ENCODE measurements at places on chromosomes 2 and 18.

DNA sequence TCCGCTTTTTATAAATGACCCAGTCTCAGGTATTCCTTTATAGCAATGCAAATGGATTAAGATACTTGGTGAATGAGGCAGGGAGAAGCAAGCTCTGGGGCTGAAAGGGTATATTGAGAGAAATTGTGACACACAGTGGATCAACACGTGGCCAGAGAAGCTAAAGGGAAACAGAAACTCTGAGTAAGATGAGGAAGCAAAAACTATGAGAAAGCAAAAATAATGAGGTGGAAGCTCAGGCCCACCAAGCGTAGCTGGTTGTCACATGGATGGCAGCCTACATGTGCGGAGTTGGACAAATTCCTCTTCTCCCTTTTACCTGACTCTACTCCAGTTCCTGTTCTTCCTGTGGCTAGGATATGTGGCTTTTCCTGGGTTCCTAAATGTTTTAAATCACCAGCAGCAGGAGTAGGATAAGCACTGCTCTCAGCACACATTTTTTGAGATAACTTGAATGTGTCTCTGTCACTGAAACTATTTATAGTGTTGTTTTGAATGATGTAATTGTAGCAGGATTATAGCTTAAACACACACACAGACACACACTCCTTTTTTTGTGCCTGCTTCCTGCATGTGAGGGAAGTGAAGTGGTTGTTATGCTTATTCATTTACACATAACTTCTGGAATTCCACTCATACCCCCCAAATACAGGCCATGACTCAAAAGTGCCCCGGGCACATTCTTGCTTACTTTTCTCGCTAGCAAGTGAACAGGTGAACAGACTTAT, 30.1 kb upstream of the EPC2 start:
- DNase-seq = peak; percentile 60

GRCh38 chr2:61853086-61853846, 594 bp downstream of the FAM161A start:
- DNase-seq = no peak

DNA sequence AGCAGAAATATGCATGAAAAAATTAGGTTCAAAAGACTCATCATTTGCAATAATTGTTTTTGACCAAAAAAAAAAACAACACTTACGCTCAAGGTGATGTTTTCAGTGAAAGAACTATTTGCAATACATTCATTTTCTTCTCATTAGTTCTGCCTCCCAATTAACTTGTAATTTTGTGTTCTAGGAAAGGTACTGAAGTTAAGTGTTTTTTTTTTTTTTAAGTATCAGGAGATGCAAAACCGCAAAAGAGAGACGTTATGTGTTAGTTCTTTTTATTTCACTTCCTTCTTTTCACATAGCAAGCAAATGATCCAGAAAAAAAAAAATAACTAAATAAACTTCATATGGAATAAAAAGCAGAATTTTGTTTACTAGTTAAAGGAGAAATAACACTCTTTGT, 735.2 kb upstream of the GCFC2 start:
- no peak for DNase-seq

- DNase-seq = no peak
These were observed 3.0 kb upstream of the ZNF516 start for GRCh38 chr18:76498064-76498463.

DNA sequence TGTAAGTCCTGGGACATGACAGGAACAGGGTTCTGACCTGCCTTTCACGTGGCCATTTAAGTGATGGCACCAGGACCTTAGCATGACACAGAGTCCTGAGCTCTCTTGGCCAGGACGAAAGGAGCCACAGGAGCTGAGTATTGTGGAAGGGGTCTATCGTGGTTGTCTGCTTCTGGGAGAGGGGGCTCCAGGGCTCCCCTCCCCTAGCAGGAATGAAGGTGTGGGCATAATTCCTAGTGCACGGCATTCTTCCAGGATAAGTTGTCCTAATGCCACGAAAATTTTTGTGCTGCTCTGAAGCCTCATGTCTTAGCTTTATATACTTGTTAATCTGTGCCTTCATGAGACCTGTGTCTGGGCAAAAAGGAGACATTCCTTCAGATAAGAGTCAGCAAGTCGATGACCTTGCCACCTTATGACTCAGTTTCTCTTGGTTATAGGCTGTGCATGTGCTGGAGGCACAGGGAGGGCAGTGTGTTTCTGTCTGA, 17.1 kb downstream of the GATA6 start:
- DNase-seq = no peak

- no peak for DNase-seq
These were observed 31.6 kb upstream of the NEB start for GRCh38 chr2:151765760-151766410.

- DNase-seq = no peak
These were observed 147.8 kb upstream of the SPHKAP start for GRCh38 chr2:228329282-228329681.

- no peak for DNase-seq
These were observed 12.5 kb upstream of the TUBB6 start for GRCh38 chr18:12295389-12296086.

GRCh38 chr2:54372361-54372760, 83.8 kb upstream of the SPTBN1 start:
- DNase-seq = no peak

GRCh38 chr2:24919037-24919505, 966 bp downstream of the ADCY3 start:
- DNase-seq = no peak
